ENCODE measurements at places on chromosomes 6 and 20. TPM values are rescaled to one million over a fixed set of nuclear protein-coding genes. Genes with fewer than 3 reads are reported as not detected.
A peak's percentile ranks its signal among the peaks of the same experiment; 100 is the strongest.

- peak; percentile 72 for DNase-seq
These were observed 33.0 kb upstream of the FILIP1 start for GRCh38 chr6:75526502-75527127.

DNA sequence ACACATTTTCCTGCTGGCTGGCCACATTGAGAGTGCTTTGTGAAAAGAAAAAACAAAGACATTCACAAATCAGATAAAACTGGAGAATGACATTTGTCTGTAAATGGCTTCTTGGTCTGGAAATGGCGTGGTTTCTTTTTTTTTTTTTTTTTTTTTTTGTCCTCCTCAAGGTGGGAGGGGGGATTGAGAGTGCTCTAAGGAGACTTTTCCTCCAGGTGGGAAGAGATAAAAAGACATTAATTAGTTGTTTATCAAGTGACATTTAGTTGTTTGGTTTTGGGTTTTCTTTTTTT lies 40.4 kb downstream of the GNAS start:
- DNase-seq, result no peak

- peak; percentile 90 for DNase-seq
These were observed at the start of gene RAE1 for GRCh38 chr20:57351042-57351783. Gene RAE1 (plus strand): TSS chr20:57351255. CDS start chr20:57354039, 2,784 bp downstream.

DNA sequence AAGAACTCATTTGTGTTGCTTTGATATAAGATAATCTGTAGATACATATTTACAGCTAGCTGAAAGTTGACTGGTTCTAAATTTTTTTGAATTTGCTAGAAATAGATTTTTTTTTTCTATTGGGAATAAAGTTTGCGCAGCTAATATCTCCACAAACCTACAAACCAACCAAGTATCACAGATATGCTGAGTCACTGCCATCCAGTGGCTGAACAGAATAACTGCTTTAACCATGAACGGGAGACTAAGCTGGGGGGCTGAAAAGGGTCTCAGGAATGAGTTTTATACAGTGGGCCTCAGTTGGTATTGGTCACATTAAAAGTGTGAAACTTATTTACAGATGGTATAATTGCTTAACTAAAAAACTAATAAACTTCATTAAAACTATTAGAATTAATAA lies 326.7 kb upstream of the CNR1 start:
- no peak for DNase-seq

- DNase-seq, result no peak
These were observed 26.8 kb upstream of the SLC9A8 start for GRCh38 chr20:49785852-49786175.

- no peak for DNase-seq
These were observed 136.8 kb downstream of the ZDHHC14 start for GRCh38 chr6:157517601-157518359.

GRCh38 chr6:25254671-25255070 lies 24.5 kb upstream of the CARMIL1 start:
- no peak for DNase-seq

- DNase-seq, result no peak
These were observed 118.4 kb downstream of the FARS2 start for GRCh38 chr6:5379647-5380242.

The IPCEF1 gene
- 3.7 TPM for total RNA-seq

DNA sequence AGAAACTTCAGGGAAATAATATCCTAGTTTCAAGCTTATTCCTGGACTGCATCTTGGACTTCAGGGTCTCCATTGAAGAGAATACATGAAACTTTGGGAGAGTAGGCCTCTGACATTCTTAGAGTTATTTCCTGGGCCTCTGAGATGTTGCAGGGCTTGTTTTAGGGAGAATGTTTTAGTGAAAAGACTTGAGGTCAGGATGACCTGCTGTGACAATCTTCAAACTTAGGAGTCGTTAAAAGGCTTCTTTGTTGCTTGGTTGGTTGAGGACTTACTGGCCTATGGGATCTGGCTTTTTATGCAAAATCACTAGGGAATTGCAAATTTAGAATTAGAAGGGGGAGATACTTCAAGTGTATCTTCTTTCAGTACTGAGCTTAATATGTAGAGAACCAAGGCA lies 613.2 kb upstream of the FLRT3 start:
- peak; percentile 34 for DNase-seq

GRCh38 chr6:63565727-63566596 lies 6.3 kb upstream of the LOC128125822 start:
- DNase-seq, result no peak

DNA sequence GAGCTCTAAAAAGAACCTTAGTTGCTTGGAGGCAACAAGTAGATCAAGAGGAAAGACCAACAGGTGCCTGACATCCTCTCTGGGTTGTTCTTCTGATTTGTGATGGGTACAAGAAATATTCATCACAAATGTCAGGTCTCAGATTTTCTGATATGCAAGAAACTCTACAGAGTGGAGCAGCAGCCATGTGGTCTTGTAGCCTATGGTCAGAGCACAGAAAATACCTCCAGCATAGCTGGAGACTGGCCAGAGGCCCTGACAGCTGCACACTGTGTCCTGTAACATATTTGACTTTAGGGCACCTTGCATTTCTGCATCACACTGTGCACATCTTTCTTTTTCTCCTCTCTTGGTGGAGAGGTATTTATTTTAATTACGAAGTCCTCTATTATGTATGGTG lies 116.3 kb downstream of the GMPR start:
- DNase-seq, result no peak

The CNR1 gene
- total RNA-seq, result 8.2 TPM

DNA sequence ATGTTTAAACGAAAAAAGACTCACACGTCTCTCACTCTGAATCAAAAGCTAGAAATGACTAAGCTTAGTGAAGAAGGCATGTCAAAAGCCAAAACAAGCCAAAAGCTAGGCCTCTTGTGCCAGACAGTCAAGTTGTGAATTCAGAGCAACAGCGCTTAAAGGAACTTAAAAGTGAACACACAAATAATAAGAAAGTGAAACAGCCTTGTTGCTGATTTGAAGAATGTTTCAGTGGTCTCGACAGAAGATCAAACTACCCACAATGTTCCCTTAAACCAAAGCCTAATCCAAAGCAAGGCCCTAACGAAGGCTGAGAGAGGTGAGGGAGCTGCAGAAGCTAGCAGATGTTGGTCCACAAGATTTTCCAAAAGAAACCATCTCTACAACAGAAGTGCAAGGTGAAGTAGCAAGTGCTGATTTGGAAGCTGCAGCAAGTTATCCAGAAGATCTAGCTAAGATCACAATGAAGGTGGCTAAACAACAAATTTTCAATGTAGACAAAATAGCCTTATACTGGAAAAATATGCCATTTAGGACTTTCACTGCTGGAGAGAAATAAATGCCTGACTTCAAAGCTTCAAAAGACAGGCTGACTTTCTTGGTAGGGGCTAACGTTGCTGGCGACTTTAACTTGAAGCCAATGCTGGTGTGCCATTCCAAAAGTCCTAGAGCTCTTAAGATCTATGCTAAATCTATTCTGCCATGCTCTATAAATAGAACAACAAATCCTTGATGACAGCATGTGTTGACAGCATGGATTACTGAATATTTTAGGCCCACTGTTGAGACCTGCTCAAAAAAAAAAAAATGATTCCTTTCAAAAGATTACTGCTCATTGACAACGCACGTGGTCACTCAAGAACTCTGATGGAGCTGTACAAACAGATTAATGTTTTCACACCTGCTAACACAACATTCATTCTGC lies 40.3 kb downstream of the SEC63 start:
- DNase-seq, result no peak

GRCh38 chr6:167462514-167463312 lies 137.8 kb downstream of the TTLL2 start:
- no peak for DNase-seq

The BMP7 gene
- total RNA-seq, result 0.29 TPM

DNA sequence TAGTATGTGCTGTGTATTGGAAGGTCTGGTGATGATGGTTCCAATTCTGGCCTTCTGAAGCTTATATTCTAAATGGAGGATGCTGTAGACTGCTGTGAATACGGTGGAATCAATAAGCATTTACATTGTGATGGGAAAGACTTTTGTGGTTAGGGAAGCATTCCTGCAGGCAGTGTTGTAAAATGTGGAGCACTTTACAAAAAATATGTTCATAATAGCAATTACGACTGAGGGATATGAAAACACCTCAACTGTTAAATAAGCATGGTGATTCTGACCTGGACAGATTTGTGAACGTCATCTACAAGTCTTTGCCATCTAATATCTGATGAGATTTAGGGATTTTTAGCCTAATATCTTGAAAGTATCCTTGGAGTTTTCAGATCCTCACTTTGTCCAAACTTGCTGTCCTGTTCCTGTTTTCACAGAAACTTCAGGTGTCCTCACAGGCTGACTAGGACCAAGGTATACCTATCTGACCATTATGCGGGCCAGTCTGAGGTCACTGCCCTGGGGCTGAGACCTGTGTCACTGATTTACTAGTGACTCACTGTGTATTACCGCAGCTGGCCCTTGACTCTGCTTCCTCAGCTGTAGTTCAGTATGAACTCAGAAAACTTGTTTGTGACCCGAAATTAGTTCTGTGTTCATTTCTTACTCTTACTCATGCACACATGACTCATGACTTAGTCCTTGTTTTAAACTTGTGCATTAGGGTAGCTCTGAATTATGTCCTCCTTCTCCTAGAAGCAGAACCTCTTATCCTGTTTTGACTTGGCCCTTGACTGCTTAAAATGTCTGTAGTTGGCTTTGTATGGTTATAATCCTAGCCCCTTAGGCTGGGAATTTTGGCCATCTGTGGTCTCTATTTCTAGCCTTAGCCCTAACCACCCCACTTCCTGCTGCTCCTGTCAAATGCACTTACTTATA lies 343.0 kb downstream of the CDKAL1 start:
- DNase-seq, result peak; percentile 17

DNA sequence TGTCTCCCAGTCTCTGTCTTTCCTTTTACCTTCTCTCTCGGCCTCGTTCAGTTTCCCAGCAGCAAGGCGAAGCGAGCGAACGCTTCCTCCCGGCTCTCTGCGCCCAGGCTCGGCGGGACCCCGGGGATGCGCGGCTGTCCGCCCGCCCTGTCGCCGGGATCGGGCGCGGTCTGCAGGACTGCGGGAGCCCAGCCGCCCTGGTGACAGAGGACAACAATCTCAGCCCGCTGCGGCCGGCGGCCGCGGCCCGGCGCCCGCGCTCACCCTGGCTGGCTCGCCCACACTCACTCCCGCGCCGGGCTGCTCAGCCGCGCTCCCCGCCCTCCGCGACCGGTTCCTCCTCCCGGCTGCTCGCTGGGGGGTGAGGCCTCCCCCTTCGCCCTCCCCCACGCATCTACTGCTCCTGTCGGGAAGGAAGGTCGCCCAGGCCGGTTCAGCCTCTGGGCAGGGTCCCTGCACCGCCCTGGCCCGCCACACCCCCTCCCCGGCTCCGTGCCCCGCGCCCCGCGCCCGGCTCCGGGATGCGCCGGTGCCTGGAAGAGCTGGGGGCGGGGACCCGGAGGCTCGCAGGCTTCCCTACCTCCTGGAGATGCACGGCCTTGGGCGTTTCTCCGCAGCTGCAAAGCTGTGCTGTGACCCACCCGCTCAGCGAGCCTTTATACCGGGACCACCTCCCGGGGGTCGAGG lies 410 bp downstream of the SYNE1 start:
- peak; percentile 44 for DNase-seq

The PKIB gene
- total RNA-seq, result not detected

The PSMB9 gene
- total RNA-seq, result 50.7 TPM

DNA sequence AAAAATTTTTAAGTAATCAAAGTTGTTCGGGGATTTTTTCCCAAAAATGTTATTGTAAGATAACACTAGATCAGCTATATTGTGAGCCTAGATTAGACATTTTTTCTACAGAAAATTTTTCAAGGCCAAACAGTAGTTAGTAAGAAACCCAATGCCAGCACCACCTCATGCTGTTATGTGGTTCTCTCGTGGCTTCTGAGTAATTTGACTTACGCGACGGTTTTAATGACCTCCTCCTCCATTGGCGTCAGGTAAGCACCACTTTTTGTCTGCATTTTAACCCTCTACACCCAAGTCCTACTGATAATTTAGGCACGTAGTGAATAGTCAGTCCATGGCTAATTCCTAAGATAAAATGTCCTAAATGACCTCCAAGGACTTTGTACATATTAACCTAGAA lies 9.7 kb downstream of the RPS6KA2 start:
- no peak for DNase-seq

The HFE gene
- 8.4 TPM for total RNA-seq

DNA sequence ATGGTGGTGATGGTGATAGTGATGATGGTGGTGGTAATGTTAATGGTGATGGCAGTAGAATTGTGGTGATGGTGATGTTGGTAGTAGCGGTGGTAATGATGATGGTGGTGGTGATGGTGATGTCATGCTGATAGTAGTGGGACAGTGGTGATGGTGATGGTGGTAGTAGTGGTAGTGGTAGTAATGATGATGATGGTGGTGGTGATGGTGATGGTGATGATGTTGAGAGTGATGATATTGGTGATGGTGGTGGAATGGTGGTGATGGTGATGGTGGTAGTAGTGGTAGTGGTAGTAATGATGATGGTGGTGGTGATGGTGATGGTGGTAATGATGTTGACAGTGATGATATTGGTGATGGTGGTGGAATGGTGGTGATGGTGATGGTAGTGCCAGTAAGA lies 128.8 kb downstream of the LPA start:
- no peak for DNase-seq

- DNase-seq, result no peak
These were observed 13.4 kb upstream of the CBLN4 start for GRCh38 chr20:56018716-56019115.

GRCh38 chr6:37779902-37780628 lies 39.5 kb upstream of the ZFAND3 start:
- DNase-seq, result no peak

The HRH3 gene
- total RNA-seq, result not detected

- DNase-seq, result no peak
These were observed 16.1 kb downstream of the TP53INP2 start for GRCh38 chr20:34720266-34720665.

GRCh38 chr6:169008641-169009257 lies 244.9 kb downstream of the THBS2 start:
- no peak for DNase-seq

DNA sequence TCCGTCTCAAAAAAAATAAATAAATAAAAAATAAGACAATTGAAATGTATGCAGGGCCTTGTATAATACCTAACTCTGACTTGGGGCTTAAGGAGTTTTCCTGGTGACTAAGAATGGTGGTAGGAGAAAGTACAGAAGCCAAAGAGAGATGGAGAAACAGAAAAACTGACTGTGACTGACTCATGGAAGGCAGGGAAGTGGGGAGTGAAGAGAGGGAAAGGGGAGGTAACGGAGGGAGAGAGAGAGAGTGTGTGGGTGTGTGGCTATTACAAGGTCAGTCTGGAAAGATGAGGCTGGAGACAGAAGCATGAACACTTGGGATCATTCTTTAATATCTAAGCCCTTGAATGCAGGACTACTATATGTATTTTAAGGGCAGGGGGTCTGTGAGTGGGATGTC lies 38.5 kb downstream of the SNRNP48 start:
- DNase-seq, result no peak

GRCh38 chr6:75458895-75459294 lies 34.7 kb downstream of the FILIP1 start:
- DNase-seq, result peak; percentile 34

The RHAG gene
- not detected for total RNA-seq

DNA sequence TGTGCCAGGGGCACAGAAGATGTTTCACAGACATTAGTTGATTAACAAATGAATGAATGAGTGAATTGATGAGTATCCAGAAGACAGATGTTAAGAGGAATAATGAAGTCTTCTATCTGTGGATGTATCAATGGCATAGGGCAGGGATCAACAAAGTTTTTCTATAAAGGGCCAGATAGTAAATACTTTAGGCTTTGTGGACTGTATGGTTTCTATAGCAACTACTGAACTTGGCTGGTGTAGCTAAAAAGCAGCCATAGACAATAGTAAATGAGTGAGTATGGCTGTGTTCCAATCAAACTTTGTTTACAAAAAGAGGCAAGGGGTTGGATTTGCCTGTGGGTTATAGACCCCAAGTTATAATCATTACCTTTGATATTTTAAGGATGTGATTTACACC lies 144.0 kb downstream of the PRL start:
- no peak for DNase-seq
